ENCODE measurements at places on chromosomes 13 and 19.
A peak's percentile ranks its signal among the peaks of the same experiment; 100 is the strongest.

DNA sequence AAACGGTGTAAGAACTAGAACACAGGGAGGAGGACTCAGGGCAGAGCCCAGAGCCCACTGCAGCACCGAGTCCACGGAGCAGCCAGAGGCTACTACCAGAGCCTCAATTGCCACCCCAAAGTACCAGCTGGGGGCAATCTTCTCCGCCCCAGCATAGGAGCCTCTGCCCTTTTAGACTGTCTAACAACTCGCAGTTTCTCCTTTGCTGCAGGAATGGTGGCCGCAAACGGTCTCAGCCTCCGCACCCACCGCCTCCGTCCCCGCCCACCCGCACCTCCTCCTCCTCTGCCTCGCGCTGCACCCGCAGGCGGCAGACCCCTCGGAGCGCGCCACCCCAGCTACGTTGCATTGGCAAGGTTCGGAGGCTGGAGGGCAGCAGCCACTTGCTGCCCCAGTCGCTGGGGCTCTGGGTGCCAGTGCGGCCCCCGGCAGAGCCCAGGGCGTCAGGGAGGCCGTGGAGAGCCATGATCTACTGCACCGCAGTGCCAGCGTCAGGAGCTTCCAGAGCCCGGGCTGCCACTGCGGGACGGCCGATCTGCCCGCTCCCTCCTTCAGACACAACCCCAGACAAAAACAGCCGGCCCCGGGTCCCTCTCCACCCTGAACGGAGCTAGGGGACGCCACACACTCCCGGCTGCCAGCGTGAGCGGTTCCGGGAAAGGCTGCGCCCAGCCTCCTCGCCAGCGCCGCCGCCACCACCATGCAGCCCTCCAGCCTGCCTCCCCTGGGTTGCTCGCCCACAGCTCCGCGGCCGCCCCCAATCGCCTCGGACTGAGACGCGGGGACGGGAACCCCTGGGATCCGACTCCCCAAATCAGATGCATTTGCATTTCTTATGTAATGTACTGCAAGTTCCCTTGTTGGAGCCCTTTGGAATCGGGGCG lies 1.8 kb downstream of the FGF14 start:
- DNase-seq = peak; percentile 10

- DNase-seq = no peak
Measured at GRCh38 chr19:54317108-54317964, 4.4 kb upstream of the LILRA5 start.

DNA sequence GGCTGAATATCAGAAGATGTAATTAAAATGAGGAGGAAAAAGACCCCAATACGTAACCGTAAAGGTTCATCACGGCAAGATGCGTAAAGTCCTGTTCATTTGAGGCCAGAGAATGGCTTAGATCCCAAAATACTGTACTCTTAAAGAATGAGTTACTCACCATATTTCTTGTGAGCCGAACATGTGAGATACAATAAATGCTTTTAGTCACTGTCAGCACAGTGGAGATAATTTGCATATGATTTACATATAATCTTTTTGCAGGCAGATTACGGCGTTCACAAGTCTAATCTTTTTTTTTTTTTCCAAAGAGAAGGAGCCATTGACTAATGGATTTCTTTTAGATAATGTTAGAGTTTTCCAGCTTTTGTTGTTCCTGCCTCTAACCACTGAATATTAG lies 28.4 kb downstream of the AMER2 start:
- no peak for DNase-seq

DNA sequence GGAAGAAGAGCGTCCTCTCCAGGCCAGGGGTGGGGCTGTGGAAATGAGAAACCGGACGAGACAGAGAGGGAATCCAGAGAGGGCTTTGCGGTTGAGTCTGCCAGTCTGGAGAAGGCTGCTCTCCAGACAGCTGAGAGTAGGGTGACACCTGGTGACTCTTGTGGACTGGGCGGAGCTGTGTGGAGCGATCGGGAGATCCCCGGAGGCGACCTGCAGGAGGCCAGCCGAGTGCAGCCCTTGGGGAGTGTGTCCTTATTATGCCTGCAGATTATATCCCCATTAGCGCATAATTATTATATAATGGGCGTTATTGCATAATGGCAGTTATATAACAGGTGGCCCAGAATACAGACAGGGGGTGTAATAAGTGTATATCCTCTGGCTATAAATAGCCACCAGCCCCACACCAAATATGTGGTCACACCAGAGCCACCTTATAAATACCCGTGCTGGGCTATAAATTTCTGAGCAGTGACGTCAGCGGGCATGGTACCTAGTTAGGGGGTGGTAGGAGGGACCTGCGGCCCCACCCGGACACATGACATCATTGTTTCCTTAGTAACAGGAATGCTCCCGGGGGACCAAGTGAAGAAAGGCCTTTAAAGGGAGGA lies 41.2 kb downstream of the NFIX start:
- DNase-seq = no peak

GRCh38 chr19:46388311-46389095 lies 24.9 kb downstream of the CCDC8 start:
- DNase-seq = no peak

DNA sequence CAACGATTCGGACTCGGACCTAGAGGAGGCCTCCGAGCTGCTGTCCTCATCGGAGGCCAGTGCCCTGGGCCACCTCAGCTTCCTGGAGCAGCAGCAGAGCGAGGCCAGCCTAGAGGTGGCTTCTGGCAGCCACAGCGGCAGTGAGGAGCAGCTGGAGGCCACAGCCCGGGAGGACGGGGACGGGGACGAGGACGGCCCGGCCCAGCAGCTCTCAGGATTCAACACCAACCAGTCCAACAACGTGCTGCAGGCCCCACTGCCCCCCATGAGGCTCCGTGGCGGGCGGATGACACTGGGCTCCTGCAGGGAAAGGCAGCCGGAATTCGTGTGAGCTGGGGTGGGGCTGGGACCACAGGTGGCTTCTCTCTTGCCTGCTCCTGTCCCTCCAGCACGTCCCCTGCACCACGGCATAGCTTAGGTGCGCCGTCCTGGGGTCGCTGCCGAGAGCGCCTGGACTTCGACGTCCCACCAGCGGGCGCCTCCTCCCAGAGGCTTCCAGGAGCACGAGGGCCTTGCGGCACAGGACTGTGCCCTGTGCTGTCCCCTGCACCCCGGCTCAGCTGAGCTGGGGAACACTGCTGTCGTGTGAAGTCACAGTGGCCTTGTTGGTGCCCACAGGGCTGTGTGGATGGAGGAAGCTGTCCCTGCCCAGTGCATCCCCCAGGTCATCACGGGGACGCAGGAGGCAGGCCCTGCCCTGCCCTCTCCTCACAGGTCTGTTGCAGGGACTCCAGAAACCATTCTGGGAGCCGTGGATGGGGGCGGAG lies 9.3 kb downstream of the POLR2E start:
- DNase-seq = no peak

DNA sequence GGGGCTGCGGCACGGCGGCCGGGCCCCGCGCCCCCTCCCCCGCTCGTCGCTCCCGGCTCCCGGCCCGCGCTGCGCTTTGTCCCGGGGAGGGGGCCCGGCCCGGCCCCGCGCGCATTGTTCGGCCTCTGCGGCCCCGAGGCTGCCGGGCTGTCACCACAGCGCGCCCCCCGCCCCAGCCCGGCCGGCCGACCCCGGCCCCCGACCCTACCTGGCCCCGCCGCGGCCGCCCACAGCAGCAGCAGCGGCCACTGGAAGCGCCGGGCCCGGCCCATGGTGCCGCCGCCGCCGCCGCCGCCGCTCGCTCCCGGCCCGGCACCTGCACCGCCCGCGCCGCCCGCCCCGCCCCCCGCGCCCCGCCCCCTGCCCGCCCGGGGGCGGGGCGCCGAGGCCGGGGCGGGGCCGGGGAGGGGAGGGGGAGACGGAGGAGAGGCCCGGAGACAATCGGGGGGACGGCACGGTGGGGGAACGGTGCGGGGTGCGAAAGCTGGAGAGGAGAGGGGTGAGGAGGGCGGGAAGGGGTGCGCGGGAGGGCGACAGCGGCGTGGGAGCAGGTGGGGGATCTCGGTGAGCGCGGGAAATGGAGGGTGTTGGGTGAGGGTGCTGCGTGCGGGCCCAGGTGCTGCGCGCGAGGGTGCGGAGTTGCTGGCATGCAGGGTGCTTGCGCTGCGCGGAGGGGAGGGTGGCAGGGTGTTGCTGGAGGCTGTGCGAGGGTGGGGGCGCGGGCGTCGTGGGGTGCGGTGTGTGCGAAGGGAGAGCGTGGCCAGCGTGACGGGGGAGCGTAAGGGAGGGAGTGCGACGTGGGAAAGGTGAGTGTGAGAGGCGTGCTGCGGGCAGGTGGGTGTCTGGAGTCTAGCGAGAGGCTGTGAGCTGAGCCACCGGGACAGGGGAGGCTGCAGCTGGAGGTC lies at the start of gene CADM4:
Gene CADM4, minus strand, starts transcription at position 332 of the 905 bp plus-strand sequence. Its CDS starts 60 bp downstream, at position 272.
- peak; percentile 60 for DNase-seq

Measured in activated CD4-positive, alpha-beta T cell treated with anti-CD3 and anti-CD28 coated beads, Interleukin-2, amount 10 ng/mL, durations not matched to agents 7 days and 5 days (primary cell).